Renal pelvis (tissue), 12 donors: ENCODE measurements at places on chromosomes 5 and 9. TPM values are rescaled to one million over a fixed set of nuclear protein-coding genes. Genes with fewer than 3 reads are reported as not detected.

Gene IL7R
- 1.3 TPM for polyA plus RNA-seq

Gene SV2C
- polyA plus RNA-seq: 0.21 TPM

Gene CYSRT1
- 10.9 TPM for polyA plus RNA-seq

DNA sequence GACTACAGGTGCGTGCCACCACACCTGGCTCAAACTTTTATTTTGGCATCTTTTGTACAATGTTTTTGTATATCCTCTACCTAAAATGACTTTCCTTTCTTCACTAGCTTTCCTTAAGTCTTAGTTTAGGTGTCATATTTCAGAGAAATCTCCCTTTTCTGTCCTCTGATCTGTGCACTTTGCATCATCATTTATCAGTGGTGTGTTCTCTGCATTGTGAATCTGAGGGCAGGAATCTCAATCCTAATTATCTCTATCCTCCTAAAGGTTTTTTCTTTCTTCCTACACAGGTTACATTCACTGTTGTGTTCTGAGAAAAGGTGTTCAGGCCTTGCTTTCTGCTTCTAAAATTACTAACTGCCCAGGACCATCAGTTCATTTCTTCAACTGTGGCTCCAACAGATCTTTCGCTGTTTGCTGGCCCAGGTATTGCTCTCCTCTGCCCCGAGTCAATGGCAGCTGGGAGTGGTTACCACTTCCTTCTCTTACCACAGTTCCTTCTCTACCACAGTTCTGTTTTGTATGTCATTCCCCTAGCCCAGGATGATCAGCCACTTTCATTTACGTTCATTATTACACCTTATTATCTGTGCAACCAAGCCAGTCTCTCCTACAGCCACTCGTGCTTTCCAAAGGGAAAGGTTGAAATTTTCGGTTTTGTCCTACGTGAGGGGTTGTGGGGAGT, 14.0 kb downstream of the TGFBR1 start:
- no peak for DNase-seq

GRCh38 chr9:95780751-95781150, 94.7 kb upstream of the ERCC6L2 start:
- no peak for DNase-seq

DNA sequence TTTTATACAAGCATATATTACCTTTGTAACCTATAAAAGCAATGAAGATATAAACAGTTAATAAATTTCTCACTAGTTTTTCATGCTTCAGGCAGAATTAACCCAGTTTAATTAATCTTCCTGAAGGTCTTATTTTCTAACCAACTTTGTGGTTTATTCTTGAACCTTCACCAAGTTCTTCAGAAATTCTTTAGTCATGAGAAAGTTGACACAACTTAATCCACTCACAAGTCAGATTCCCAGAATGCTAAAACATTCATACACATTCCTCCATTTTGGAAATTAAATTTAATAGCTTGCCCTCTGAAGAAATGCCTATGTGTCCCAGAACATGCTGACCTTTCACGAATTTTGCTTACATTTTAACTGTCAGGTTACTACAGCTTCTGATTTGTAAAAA, 105.4 kb upstream of the PAM start:
- DNase-seq: no peak

- DNase-seq: no peak
Measured at GRCh38 chr5:115627295-115627865, 1.5 kb upstream of the TMED7 start.

DNA sequence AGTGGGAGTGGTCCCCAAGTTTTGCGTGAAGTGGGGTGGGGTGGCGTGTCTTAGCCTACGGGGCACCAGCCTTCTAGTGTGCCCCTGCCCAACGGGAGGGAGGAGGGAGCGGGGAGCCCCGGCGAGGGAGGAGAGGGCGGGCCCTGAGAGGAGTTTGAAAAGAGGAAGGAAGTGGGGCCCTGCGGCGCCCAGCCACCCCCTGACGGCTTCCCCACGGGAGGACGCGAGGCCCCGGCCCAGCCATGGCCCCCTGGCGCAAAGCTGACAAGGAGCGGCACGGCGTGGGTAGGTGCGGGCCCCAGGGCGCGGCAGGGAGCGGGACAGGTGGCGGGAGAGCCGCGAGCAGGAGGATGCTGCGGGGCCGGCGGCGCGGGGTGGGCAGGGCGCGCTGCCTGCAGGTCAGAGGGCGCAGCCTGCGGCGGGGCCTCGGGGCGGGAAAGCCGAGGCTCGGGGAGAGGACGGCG, at the start of gene DOCK2:
Gene DOCK2 (plus strand): TSS at position 191 of the 464 bp plus-strand sequence. CDS start 52 bp downstream, at position 243.
- DNase-seq: no peak

- DNase-seq: no peak
Measured at GRCh38 chr5:150625831-150626746, 14.4 kb upstream of the SYNPO start.

Gene FAM53C
- 35.3 TPM for polyA plus RNA-seq

Gene MAML1
- 51.1 TPM for polyA plus RNA-seq

Gene RABGAP1
- 55.3 TPM for polyA plus RNA-seq
